ENCODE measurements at places on chromosomes 13 and 19.

DNA sequence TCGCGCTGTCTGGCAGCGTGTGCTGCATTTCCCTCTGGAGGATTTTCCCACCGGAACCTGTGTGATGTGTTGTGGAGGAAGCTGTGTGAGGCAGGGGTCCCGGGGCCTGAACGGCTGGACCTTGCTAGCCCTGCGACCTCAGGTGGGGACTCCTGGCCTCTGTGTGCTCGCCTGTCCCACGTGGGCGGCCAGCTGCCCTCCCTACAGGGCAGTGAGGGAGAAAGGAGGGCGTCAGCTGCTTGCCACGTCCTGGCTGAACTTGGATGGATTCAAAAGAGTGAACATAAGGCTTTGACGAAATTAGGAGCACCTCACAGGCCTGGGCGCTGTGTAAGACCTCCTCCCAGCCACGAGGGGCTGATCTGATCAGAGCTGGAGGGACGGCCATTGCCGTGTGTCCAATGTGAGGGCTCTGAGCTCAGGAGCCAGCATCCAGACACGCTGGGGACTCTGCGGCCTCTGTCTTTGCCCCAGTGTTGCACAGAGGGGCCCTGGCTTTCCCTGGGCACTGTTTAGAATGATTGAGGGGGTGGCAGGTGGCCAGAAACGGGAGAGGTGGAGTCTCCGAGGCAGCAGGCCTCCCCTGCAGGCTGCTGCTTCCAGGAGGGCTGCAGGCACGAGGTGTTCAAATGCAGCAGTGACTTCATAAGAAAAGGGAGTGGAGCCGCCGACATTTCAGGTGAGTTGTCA is 13.0 kb downstream of the TFDP1 start:
- no peak for ATAC-seq

GRCh38 chr13:29830000-29830399 is 20.4 kb downstream of the UBL3 start:
- no peak for ATAC-seq

DNA sequence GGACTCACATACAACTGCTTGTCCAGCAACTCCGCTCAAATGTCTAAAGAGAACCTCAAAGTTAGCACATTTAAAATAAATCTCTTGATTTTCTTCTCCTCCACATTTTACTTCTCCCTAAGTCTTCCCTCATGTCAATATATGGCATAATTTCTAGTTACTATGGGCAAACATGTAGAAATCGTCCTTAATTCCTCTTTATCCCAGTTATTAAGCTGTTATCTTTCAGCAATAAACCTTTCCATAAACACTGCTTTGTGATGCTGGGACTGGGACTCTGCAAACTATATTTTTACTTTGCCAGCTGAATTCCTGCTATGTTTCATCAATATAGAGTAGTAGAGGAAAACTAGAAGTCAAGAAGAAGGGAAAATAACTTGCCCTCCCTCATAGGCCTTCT is 99.7 kb downstream of the KCNRG start:
- no peak for ATAC-seq

DNA sequence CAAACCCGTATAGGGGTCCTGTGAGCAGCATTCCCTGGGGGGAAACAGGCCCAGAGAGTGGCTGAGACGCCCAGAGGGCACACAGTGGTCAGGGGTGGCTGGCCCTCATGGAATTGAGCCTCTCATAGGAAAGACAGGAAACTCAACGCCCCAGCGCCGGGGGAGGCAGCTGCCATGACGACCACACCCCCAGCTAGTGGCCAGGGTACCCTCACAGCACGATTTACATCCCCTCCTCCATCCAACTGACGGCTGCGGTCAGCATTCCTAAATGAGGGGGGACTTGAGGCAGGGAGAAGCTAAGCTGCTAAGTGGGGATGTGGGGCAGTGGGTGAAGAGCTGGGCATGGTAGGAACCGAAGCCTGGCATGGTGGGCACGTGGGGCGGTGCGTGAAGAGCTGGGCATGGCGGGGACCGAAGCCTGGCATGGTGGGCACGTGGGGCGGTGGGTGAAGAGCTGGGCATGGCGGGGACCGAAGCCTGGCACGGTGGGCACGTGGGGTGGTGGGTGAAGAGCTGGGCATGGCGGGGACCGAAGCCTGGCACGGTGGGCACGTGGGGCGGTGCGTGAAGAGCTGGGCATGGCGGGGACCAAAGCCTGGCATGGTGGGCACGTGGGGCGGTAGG is 10.0 kb downstream of the MED16 start:
- ATAC-seq = no peak

- no peak for ATAC-seq
Measured at GRCh38 chr19:14414926-14415690, 4.0 kb downstream of the DDX39A start.

DNA sequence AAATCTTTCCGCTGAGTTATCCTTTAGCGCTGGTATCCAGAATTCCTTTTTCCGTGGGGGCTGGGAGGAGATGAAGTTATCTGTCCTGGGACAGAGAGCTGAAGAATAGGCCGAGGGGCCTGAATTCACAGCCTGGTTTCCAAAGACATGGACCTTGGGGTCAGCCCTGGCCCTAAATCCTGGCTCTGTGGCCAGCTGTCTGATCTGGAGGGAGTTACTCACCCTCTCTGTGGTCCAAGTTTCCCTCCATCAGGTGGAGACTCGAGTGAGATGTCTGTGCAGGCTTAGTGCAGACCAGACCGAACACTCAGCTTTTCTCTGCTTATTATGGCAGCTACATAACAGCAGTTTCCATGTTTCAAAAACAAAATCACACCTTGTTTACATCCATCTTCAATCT is 59.6 kb downstream of the CDADC1 start:
- no peak for ATAC-seq

Measured in SK-N-SH treated with all-trans-retinoic acid at 6 μM for 48 hours (cell line).